ENCODE measurements at places on chromosomes 16 and 17. TPM values are rescaled to one million over a fixed set of nuclear protein-coding genes. Genes with fewer than 3 reads are reported as not detected.

Gene FOXL1
- 0.72 TPM for total RNA-seq

Gene SPNS2
- total RNA-seq = 45.1 TPM

Gene RPRML
- total RNA-seq = not detected

Gene KRTAP9-2
- total RNA-seq = not detected

Gene EPX
- total RNA-seq = not detected

Gene GPR179
- total RNA-seq = 0.24 TPM

Gene CFAP97D1
- not detected for total RNA-seq

Gene PRAC1
- not detected for total RNA-seq

Gene PNMT
- total RNA-seq = not detected

Gene SLC25A39
- total RNA-seq = 111 TPM

Gene LHX1
- total RNA-seq = 1.2 TPM

Gene C17orf78
- not detected for total RNA-seq

Gene KRT15
- total RNA-seq = 92.7 TPM

Gene C1QTNF1
- total RNA-seq = not detected

Gene MTHFSD
- total RNA-seq = 14.7 TPM

Gene KRT36
- total RNA-seq = not detected

Gene CTRB1
- not detected for total RNA-seq

Gene PYY
- 2.1 TPM for total RNA-seq

Gene MEIOB
- 0.24 TPM for total RNA-seq

Gene SRL
- total RNA-seq = under 0.01 TPM

Gene ZBTB4
- total RNA-seq = 16.4 TPM

Gene ERN2
- 0.21 TPM for total RNA-seq

Gene TMEM106A
- 0.48 TPM for total RNA-seq

Gene TMEM204
- total RNA-seq = under 0.01 TPM

Gene GSG1L
- total RNA-seq = not detected

Gene CLDN7
- 223 TPM for total RNA-seq

Gene BTBD17
- total RNA-seq = not detected

Gene FASN
- 96.9 TPM for total RNA-seq

Gene ATP1B2
- not detected for total RNA-seq

Gene PHKB
- 36.0 TPM for total RNA-seq

Gene MLLT6
- total RNA-seq = 15.9 TPM

Gene CEMP1
- not detected for total RNA-seq

Gene TNS4
- total RNA-seq = 56.5 TPM

Gene KRT34
- 7.0 TPM for total RNA-seq

Gene GPR139
- total RNA-seq = not detected

Gene INTS2
- total RNA-seq = 20.5 TPM

Gene PYDC1
- total RNA-seq = not detected

Gene CCT6B
- total RNA-seq = 0.72 TPM

Gene GCGR
- total RNA-seq = not detected

Gene IL17C
- total RNA-seq = 2.2 TPM

Gene RTN4RL1
- 0.43 TPM for total RNA-seq

Gene TPSG1
- total RNA-seq = not detected

Gene ADAM11
- total RNA-seq = not detected

Gene PARD6A
- 1.9 TPM for total RNA-seq

Gene RAB37
- total RNA-seq = 0.48 TPM

Gene HAP1
- total RNA-seq = 1.2 TPM

Gene SHCBP1
- 1.2 TPM for total RNA-seq

Gene UTS2R
- total RNA-seq = not detected

Gene KRT9
- not detected for total RNA-seq

Gene BCO1
- 0.24 TPM for total RNA-seq

Gene CD7
- total RNA-seq = not detected

Gene PIRT
- total RNA-seq = not detected

Gene PRM2
- not detected for total RNA-seq

Gene OR1A1
- not detected for total RNA-seq

Gene KRT27
- not detected for total RNA-seq
